ENCODE measurements at places on chromosomes 7 and 10. TPM values are rescaled to one million over a fixed set of nuclear protein-coding genes. Genes with fewer than 3 reads are reported as not detected.

- no peak overlapping the region for H3K4me3 ChIP-seq
- DNase-seq: no peak
- no peaks in the 10 kb centered on the region for H3K27me3 ChIP-seq
- no peak overlapping the region for H3K27ac ChIP-seq
- no peaks in the 10 kb centered on the region for H3K36me3 ChIP-seq
These were observed 119.6 kb downstream of the SORBS1 start for GRCh38 chr10:95441547-95441923.

The TSPAN33 gene
- 12.4 TPM for total RNA-seq

- no peak for DNase-seq
- no peak overlapping the region for H3K4me3 ChIP-seq
- no peaks in the 10 kb centered on the region for H3K4me1 ChIP-seq
- no peaks in the 10 kb centered on the region for H3K27me3 ChIP-seq
- H3K27ac ChIP-seq: no peak overlapping the region
- no peaks in the 10 kb centered on the region for H3K36me3 ChIP-seq
These were observed 662.0 kb upstream of the FOXK1 start for GRCh38 chr7:4020086-4020485.

DNA sequence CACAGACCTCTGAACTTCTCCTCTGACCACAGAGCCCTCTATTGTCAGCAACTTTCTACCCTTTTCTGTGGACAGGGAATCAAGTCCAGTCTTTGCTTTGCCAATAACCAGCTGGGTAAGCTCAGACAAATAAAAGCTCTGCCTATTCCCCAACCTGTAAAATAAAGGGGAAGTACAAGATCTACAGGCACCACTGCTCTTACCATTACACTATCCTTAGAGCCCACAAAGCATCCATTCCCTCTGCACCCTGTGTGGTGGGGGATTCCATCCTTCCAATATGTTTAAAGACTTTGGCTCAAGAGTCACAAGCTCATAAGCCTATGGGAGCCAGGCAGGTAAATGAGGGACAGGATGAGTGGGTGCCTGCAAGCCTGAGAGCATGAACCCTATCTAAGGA is 88.2 kb downstream of the PARD3 start:
- H3K4me3 ChIP-seq: no peak overlapping the region
- H3K27ac ChIP-seq: no peak overlapping the region
- peaks cover 45% of the 10 kb centered on the region for H3K4me1 ChIP-seq
- H3K27me3 ChIP-seq: no peaks in the 10 kb centered on the region
- no peak for DNase-seq
- H3K36me3 ChIP-seq: no peaks in the 10 kb centered on the region

The GLUD1 gene
- total RNA-seq: 60.2 TPM

The ZNF365 gene
- 4.0 TPM for total RNA-seq

The SAMD9L gene
- 60.8 TPM for total RNA-seq

GRCh38 chr10:121556455-121556854 is 41.8 kb downstream of the FGFR2 start:
- DNase-seq: no peak
- no peaks in the 10 kb centered on the region for H3K27me3 ChIP-seq
- H3K27ac ChIP-seq: no peak overlapping the region
- peaks cover 5% of the 10 kb centered on the region for H3K36me3 ChIP-seq

DNA sequence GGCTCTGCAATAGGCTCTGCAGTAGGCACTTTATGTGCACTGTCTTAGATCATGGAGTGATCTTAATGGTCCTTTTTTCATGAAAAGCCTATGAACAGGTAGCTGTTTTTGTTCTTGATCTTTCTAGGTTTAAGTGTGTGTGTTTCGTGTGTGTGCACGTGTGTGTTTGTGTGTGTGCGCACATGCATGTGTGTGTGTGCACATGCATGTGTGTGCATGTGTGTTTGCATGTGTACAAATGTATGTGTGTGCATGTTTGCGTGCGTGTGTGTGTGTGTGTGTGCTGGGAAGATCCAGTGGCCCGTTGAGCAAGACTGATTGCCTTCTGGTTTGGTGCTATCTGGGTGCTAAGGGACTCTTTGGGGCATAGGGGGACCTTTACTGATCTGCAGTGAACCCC is 334.8 kb downstream of the GLRX3 start:
- H3K36me3 ChIP-seq: no peaks in the 10 kb centered on the region
- DNase-seq: no peak
- no peak overlapping the region for H3K4me3 ChIP-seq
- no peaks in the 10 kb centered on the region for H3K27me3 ChIP-seq

DNA sequence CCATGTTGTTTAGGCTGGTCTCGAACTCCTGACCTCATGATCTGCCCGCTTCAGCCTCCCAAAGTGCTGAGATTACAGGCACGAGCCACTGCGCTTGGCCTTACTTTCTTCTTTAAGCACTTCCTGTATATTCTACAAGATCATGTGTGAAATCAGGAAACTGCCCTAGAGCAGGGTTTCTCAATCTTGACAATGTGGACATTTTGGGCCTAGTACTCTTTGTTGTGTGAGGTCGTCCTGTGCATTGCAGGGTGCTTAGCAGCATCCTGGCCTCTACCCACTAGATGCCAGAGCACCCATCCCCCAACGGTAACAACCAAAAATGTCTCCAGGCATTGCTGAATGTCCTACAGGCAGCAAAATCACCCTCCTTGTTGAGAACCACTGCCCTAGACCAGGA is 24.7 kb downstream of the RRP12 start:
- no peak for DNase-seq
- H3K4me3 ChIP-seq: no peak overlapping the region
- no peaks in the 10 kb centered on the region for H3K4me1 ChIP-seq
- no peak overlapping the region for H3K27ac ChIP-seq

GRCh38 chr10:99450624-99451498 is 20.4 kb upstream of the GOT1 start:
- DNase-seq: no peak
- no peak overlapping the region for H3K27ac ChIP-seq
- no peak overlapping the region for H3K4me3 ChIP-seq
- H3K4me1 ChIP-seq: no peaks in the 10 kb centered on the region
- no peaks in the 10 kb centered on the region for H3K36me3 ChIP-seq

The ADAM12 gene
- not detected for total RNA-seq

GRCh38 chr7:11491811-11492210 is 340.2 kb downstream of the THSD7A start:
- no peak for DNase-seq
- peaks cover 9% of the 10 kb centered on the region for H3K4me1 ChIP-seq
- no peaks in the 10 kb centered on the region for H3K36me3 ChIP-seq

DNA sequence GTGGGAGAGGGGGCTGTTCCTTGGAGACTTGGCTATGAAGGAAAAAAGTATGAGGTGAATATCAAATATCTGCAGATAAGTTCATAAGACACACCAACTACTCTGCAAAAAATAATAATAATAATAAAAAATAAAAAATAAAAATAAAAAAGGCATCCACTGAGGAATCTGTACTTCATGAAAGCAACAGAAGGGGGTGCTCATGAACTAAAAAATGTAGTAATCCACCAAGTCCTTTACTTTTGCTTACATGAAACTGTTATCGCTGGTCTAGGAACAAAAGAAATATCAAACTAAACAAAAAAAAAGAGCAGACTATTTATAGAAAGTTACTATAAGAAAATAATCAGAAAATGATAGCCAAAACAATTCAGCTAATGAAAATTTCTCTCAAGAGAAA is 579.0 kb downstream of the PHTF2 start:
- no peak overlapping the region for H3K27ac ChIP-seq
- no peaks in the 10 kb centered on the region for H3K36me3 ChIP-seq

DNA sequence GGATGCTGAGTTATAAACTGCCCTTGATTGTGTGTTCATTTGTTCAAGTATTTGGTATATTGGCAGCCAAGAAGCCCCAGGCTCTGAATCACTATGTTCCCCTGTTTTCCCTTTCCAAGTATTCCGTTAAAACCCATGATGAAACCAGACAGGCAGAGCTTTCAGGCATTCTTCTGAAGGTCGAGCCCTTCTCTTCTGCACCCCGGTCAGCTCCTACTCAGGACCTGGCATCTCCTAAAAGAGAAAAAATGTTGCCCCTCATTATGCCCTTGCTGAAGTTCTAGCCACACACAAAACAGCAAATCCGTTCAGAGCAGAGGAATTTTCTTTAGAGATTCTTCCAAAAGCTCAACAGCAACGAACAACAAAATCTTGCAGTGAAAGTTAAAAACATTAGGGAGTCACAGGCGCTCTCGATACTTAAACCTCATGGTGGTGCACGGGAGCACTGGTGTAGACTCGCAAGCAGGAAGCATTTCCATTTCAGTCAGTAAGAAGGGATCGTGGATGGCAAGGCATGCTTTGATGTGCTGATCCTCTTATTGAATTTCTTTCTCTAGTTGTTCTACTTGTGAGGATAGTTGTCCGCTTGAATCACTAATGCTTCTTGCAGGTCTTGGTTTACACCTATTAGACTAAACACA is 264.9 kb downstream of the SKIDA1 start:
- H3K4me1 ChIP-seq: peaks cover 7% of the 10 kb centered on the region
- no peaks in the 10 kb centered on the region for H3K27me3 ChIP-seq
- peaks cover 5% of the 10 kb centered on the region for H3K36me3 ChIP-seq
- no peak for DNase-seq
- H3K4me3 ChIP-seq: no peak overlapping the region

DNA sequence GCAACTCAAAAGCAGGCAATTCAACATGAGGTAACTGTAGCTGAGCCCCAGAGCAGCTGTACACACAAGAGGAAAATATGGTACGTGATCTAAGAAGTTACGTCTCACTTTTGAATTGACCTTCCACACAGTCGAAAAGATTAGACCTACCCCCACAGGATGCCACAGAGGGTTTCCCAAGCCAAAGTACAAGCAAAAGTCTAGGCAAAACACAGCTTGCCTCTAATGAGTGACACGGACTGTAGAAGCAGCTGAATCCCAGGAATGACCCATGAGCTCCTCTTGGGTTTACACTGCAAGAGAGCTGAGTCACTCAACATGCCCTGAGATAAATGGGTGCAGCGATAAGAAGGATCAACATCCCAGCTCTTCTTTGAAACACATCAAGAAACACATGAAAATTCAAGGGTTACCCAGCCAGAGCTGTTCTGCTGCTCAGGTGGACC is 9.8 kb downstream of the CREB3L2 start:
- no peaks in the 10 kb centered on the region for H3K36me3 ChIP-seq
- no peaks in the 10 kb centered on the region for H3K27me3 ChIP-seq
- no peak overlapping the region for H3K27ac ChIP-seq
- H3K4me3 ChIP-seq: no peak overlapping the region

The GPNMB gene
- 6.1 TPM for total RNA-seq

- no peaks in the 10 kb centered on the region for H3K36me3 ChIP-seq
- H3K4me1 ChIP-seq: peaks cover 9% of the 10 kb centered on the region
- H3K27ac ChIP-seq: no peak overlapping the region
These were observed 140.1 kb upstream of the JCAD start for GRCh38 chr10:30199376-30200016.
